ENCODE measurements at places on chromosomes 4 and X. TPM values are rescaled to one million over a fixed set of nuclear protein-coding genes. Genes with fewer than 3 reads are reported as not detected.

The LAS1L gene
- 72.1 TPM for total RNA-seq

The GRIA2 gene
- total RNA-seq: not detected

The RAB40AL gene
- total RNA-seq: not detected

The FATE1 gene
- not detected for total RNA-seq

The FREM3 gene
- total RNA-seq: not detected

The GPRASP3 gene
- 5.3 TPM for total RNA-seq

The P2RY8 gene
- total RNA-seq: not detected

The CACNA1F gene
- total RNA-seq: 0.94 TPM

The XK gene
- 0.85 TPM for total RNA-seq

DNA sequence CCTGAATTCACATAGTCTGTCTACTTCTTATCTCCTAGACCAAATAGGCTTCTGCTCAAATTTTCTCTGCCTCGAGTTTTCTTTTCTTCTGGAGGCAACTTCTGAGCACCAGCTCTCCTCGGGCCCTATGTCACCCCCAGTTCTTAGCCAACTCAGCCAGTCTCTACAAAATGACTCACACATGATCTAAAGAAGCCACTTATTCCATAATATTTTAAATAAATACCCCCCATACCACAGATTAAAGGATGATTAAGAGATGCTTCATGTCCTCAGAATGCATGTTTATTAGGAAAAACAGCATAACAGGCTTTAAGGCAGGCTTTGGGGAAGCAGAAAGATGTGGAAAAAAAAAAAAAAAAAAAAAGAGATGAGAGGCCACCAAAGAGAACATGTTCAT lies 36.6 kb upstream of the DDX53 start:
- H3K36me3 ChIP-seq: no peaks in the 10 kb centered on the region
- DNase-seq: no peak
- H3K27ac ChIP-seq: no peak overlapping the region
- no peaks in the 10 kb centered on the region for H3K27me3 ChIP-seq

- DNase-seq: no peak
- no peaks in the 10 kb centered on the region for H3K36me3 ChIP-seq
- no peak overlapping the region for H3K4me3 ChIP-seq
- H3K27ac ChIP-seq: no peak overlapping the region
- no peaks in the 10 kb centered on the region for H3K27me3 ChIP-seq
Measured at GRCh38 chr4:63620271-63620670, 789.0 kb downstream of the TECRL start.

- H3K4me3 ChIP-seq: no peak overlapping the region
- H3K36me3 ChIP-seq: no peaks in the 10 kb centered on the region
- H3K27ac ChIP-seq: no peak overlapping the region
- H3K4me1 ChIP-seq: no peaks in the 10 kb centered on the region
- no peaks in the 10 kb centered on the region for H3K27me3 ChIP-seq
Measured at GRCh38 chr4:76879731-76880364, 18.1 kb downstream of the SOWAHB start.

DNA sequence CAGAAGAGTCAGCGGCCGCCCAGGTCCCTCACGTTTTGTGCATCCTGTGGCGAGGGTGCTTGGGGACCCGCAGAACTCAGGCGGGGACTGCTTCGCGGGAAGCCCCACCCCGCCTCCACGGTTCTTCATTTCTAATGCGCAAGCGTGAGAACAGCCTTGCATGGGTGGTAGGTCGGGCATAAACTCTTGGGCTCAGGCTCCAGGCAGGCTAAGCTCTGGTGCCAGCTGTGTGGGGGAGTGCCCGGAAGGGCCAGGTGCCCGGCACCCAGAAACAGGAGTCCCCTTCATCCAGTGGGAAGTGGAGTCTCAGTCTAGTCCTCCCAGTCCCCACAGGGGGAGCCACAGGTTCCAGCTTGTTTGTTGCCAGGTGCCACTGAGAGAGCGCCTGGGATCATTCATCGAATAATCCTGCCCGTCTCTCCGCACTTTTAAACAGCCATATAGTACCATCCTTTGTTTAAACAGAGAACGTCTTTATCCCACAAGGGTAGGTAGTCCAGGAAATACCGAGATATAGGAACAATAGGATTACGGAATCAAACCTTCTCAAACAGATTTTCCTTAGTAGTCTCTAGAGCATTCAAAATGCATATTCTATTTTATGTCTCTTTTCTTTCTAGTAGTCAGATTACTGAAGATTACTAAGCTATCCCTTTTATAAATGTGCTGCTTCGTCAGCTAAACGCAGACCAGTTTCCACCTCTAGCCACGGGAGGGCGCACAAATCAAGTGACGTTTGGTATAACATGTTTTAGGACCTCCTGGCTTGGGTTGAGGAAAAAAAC lies 12.7 kb upstream of the RBBP7 start:
- peak overlapping the region; percentile 86 for H3K4me3 ChIP-seq
- H3K4me1 ChIP-seq: no peaks in the 10 kb centered on the region
- H3K36me3 ChIP-seq: no peaks in the 10 kb centered on the region
- DNase-seq: peak; percentile 79
- no peak overlapping the region for H3K27ac ChIP-seq

DNA sequence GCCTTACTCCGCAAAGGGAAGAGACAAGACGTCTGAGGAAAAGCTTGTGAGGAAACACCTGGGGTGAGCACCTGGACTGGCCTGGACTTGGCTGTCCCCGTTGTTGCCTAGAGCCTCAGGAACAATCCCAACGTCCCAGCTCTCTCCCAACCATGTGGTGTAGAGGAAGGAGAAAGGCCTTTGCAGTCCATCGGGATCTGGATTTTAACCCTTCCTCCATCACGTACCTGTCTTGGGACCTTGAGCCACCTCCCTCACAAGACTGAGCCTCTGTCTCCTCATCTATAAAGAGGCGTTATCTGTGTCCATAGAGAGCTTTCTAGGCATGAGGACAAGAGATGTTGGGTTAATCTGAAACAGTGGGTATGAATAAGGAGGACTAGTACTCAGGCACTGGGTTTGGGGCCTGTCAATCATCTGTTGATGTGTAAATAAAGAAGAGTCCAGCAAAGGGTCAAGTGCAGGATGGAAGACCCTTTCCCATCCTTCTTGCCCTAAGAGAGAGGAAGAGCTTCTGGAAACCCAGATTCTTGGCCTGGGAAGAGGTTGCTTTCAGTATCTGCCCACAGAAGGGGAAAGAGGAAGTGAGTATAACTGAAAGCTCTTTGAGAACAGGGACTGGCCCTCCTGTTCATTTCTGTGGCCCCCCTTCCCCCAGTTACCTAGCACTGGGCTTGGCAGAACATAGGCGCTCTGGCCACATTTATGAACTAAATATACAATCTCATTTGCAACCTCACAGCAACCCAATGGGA lies 137.1 kb downstream of the PJA1 start:
- H3K27me3 ChIP-seq: no peaks in the 10 kb centered on the region
- DNase-seq: no peak
- peaks cover 3% of the 10 kb centered on the region for H3K36me3 ChIP-seq
- H3K27ac ChIP-seq: no peak overlapping the region

GRCh38 chr4:111717921-111718320 lies 427.3 kb upstream of the FAM241A start:
- H3K27me3 ChIP-seq: no peaks in the 10 kb centered on the region
- no peaks in the 10 kb centered on the region for H3K36me3 ChIP-seq
- no peak for DNase-seq
- no peak overlapping the region for H3K27ac ChIP-seq

- H3K27ac ChIP-seq: no peak overlapping the region
- DNase-seq: no peak
- no peak overlapping the region for H3K4me3 ChIP-seq
- H3K36me3 ChIP-seq: no peaks in the 10 kb centered on the region
- no peaks in the 10 kb centered on the region for H3K4me1 ChIP-seq
Measured at GRCh38 chr4:123283371-123283895, 113.2 kb upstream of the SPRY1 start.

DNA sequence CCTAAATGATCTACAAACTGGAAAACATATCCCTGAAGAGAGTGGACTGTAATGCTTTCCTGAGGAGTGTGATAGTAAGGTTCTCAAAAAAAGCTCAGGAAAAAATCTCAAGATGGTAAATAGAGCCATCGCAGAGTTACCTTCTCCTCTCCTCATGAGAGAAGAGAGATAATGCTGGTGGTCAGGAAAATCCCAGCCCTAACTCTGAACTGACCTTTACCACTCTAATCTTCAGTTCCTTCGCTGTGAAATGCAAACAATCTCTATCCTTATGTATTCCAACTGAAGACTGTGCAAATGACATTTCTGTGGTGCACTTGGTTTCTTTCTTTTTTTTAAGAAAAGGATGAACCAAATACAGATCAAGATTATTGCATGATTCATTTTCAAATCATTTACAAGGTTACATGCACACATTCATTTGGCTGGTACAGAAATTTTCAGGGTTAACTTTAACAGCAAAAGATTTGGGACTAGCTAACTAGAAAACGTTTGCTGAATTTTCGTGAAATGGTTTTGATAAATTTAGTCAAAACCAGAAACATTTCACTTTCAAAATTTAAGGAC lies 8.3 kb downstream of the PPM1K start:
- H3K4me3 ChIP-seq: no peak overlapping the region
- no peaks in the 10 kb centered on the region for H3K27me3 ChIP-seq
- H3K36me3 ChIP-seq: peaks cover 30% of the 10 kb centered on the region
- H3K4me1 ChIP-seq: no peaks in the 10 kb centered on the region

- no peak for DNase-seq
- no peaks in the 10 kb centered on the region for H3K36me3 ChIP-seq
- H3K4me1 ChIP-seq: no peaks in the 10 kb centered on the region
- no peak overlapping the region for H3K27ac ChIP-seq
- no peaks in the 10 kb centered on the region for H3K27me3 ChIP-seq
- no peak overlapping the region for H3K4me3 ChIP-seq
Measured at GRCh38 chr4:174826660-174827059, 2.4 kb downstream of the GLRA3 start.

DNA sequence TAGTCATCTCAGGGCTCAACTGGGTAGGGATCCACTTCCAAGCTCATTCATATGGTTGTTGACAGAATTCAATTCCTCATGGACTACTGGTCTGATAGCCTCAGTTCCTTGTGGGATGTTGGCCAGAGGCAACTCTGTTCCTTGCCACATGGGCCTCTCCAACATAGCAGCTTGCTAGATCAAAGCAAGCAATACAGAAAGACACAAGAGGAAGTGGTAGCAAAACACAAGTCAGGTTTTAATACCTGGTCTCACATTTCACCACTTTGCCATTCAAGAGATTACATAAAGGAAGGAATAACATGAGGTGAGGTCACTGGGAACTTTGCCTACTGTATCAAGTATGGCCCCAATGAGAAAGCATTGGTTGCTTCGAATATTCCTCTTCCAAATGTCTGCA lies 79.2 kb downstream of the PRSS12 start:
- no peaks in the 10 kb centered on the region for H3K4me1 ChIP-seq
- no peaks in the 10 kb centered on the region for H3K27me3 ChIP-seq
- DNase-seq: no peak
- peaks cover 1% of the 10 kb centered on the region for H3K36me3 ChIP-seq

GRCh38 chrX:7346021-7346420 lies 198.1 kb upstream of the PUDP start:
- DNase-seq: no peak
- H3K27me3 ChIP-seq: no peaks in the 10 kb centered on the region
- H3K4me1 ChIP-seq: no peaks in the 10 kb centered on the region
- no peak overlapping the region for H3K27ac ChIP-seq
- no peak overlapping the region for H3K4me3 ChIP-seq

GRCh38 chrX:38570396-38570795 lies 9.1 kb downstream of the TSPAN7 start:
- H3K27ac ChIP-seq: no peak overlapping the region
- peaks cover 4% of the 10 kb centered on the region for H3K36me3 ChIP-seq
- H3K4me3 ChIP-seq: no peak overlapping the region
- no peaks in the 10 kb centered on the region for H3K27me3 ChIP-seq
- no peak for DNase-seq
- no peaks in the 10 kb centered on the region for H3K4me1 ChIP-seq

DNA sequence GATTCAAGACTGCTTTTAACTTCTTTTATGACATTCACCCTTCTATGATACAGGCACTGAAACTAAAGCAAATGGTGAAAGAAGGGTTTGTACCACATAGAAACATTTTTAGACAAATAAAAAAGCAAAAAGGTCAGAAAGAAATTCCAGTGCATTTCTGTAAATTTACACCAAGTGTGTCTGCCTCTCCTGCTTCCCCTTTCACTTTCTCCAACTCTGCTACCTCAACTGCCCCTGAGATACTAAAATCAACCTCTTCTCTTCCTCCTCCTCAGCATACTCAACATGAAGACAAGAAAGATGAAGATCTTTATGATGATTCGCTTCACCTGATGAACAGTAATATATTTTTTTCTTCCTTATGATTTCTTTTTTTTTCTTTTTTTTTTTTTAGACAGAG lies 187.9 kb downstream of the LRBA start:
- DNase-seq: no peak
- H3K4me1 ChIP-seq: no peaks in the 10 kb centered on the region
- no peak overlapping the region for H3K4me3 ChIP-seq
- peaks cover 25% of the 10 kb centered on the region for H3K36me3 ChIP-seq
- no peak overlapping the region for H3K27ac ChIP-seq
- no peaks in the 10 kb centered on the region for H3K27me3 ChIP-seq

GRCh38 chrX:68989865-68990606 lies 161.2 kb downstream of the EFNB1 start:
- peaks cover 6% of the 10 kb centered on the region for H3K4me1 ChIP-seq
- no peaks in the 10 kb centered on the region for H3K36me3 ChIP-seq
- H3K27me3 ChIP-seq: no peaks in the 10 kb centered on the region
- H3K27ac ChIP-seq: no peak overlapping the region
- DNase-seq: peak; percentile 83

DNA sequence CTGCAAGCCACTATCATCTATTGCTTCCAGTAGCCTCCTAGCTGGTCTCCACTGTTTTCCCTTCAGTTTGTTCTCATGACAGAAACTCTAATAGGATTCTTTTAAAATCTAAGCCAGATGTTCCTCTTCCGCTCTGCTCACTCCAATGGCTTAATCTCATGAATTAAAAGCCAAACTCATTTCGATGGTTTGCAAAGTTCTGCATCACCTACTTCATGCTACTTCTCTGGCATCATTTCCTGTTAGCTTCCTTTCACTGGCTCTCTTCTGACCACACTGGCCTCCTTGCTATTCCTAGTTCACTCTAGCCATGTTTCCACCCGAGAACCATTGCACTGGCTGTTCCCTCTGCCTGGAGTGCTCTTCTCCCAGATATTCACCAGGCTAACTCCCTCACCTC lies 102.0 kb upstream of the LSM6 start:
- no peak for DNase-seq
- no peaks in the 10 kb centered on the region for H3K27me3 ChIP-seq
- H3K36me3 ChIP-seq: no peaks in the 10 kb centered on the region
- H3K4me1 ChIP-seq: no peaks in the 10 kb centered on the region
- H3K27ac ChIP-seq: no peak overlapping the region
- no peak overlapping the region for H3K4me3 ChIP-seq

GRCh38 chrX:1205681-1206611 lies 6.5 kb downstream of the CRLF2 start:
- no peaks in the 10 kb centered on the region for H3K4me1 ChIP-seq
- H3K27ac ChIP-seq: no peak overlapping the region
- peak; percentile 76 for DNase-seq
- peak overlapping the region; percentile 70 for H3K4me3 ChIP-seq

DNA sequence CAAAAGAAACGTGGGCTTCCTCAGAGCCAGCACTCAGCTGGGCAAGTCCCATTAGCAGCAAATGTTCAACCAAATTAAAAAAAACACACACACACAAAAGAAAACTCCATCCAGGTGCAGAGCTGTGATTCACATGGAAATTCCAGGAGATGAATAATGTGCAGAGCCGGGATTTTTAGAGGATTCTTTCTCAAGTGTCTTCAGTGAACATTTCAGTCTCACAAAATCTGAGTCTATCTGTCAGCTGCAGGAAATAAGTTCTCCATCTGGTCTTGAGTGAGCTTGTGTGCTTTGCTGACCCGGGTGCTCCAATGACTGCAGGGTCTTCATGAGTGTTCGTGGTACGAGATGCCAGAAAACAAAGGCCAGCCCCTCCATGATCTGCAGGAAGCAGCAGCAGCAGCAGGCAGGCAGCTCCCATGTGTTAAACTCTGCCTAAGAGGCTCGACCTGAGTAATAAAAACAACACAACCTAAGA lies 44.3 kb downstream of the RASGEF1B start:
- peak; percentile 51 for DNase-seq
- H3K27ac ChIP-seq: peak overlapping the region; percentile 56
- H3K36me3 ChIP-seq: peaks cover 15% of the 10 kb centered on the region
- H3K4me3 ChIP-seq: peak overlapping the region; percentile 58
- H3K27me3 ChIP-seq: no peaks in the 10 kb centered on the region

Data from H9 (cell line).